NCI-H1105 (cell line): ENCODE measurements at places on chromosomes 3 and 15.

DNA sequence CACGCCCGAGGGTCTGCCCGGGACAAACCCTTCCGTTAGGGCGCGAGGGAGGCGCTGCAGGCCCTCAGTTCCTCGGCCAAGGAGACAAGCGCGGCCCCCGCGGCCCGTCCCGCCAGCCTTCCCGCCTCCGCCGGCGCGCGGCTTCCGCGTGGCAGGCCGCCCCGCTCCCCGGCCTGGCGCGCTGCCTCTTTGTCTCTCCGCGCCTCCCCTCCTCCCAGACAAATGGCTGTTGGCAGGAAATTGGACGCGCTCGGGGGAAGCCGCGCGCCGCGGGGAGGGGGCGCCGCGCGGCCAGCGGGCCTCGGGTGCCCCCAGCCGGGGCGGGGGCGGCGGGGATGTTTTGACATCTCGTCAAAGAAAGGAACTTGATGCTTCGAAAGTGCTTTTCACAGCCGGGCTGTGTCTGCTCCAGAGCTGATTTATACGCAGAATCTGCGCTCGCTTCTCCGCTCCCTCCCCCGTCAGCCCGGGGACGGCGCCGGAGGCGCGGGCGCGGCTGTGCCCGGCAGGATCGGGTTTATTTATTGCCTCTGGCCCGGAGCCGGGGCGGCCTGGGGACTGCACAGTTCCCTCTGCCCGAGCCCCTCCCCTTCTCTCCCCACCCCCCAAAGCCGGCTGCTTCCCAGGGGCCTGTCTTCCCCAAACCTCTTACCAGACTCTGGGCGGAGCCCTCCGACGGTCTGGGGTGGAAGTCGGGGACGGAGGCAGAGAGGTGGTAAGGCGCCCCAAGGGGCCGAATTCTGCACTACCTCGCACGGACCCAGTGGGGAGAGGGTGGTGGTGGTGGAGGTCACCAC lies 20.7 kb downstream of the SHF start:
- DNase-seq, result peak; percentile 59

DNA sequence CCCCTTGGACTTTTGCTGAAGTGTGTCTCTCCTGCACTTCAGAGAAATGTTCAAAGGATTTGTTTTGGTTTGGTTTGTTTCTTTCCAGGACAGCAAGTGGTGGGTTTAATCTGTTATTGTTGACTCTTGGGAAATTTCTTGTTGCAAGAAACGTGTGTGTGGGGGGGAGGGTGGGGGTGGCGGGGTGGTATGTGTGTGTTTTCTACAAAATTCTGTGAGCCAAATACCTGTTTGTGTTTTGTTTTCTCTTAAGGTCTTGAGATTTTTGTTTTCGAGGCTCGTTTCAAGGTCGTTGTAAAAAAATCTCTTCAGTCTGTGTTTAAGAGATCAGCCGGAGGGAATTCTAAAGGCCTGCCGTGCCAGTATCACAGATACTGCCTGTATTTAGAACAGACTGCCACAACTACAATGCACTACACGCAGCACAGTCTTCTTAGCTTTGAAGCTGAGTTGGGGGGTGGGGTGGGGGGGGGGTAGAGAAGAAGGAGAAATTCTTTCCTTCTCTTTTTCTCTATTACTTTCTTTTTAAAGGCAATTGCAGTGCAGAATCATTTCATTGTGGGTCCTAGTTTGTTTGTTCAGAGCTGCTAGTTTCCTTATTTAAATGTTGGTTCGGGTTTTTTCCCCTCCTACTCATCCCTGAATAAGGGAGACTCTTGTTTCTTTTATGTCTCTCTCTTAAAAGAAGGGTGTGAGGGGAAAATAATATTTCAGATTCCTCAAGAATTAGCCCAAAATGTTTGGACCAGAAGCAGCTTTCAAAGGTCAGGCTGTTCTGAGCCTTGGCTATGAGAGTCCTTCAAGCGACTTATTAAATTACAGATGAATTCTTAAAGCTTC lies 1.4 kb upstream of the BCL6 start:
- DNase-seq, result no peak

- DNase-seq, result no peak
Measured at GRCh38 chr15:87949151-87949574, 307.4 kb downstream of the NTRK3 start.

GRCh38 chr3:137612291-137612690 lies 151.8 kb upstream of the SOX14 start:
- no peak for DNase-seq

GRCh38 chr15:37877851-37878741 lies 56.3 kb upstream of the TMCO5A start:
- no peak for DNase-seq

DNA sequence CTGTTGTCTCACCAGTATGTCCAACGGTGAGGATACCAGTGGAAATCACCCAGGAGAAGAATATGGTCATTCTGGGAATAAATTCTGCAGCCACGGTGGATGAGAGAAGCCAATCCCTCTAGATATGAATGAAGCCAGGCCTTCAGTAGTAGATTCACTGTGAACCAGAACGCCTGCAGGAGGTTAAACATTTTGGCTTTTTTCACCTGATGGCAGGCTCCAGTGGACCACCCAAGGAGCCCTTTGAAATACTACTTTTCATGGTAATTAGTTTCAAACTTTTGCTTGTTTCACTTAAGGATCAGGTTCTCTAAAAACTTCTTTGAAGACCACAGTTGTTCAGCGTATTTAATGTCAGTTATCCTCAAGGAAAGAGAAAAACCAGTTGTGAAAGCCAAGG lies 353.4 kb downstream of the RORA start:
- no peak for DNase-seq

- DNase-seq, result no peak
Measured at GRCh38 chr3:98563661-98564281, 29.6 kb downstream of the CPOX start.

GRCh38 chr3:9590282-9590791 lies 36.7 kb upstream of the LHFPL4 start:
- no peak for DNase-seq

GRCh38 chr3:44927371-44927770 lies 48.6 kb downstream of the ZDHHC3 start:
- no peak for DNase-seq

DNA sequence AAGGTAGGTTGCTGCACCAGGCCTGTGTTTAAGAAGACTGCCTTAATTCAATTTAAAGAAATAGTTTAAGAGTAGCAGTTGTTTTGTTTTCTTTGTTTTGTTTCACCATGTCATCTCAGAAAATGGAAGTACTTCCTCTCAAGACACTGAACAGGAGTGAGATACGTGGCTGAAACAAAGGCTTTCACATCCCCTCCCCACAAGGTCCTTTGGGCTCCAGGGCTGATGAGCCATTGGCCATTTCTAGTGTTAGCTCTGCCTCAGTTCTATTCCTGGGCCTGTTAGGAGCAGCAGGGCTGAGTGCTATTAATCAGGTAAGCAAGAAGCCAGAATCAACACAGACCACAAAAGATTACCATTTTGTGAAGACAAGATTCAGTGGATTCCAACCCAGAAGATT lies 132.8 kb downstream of the KCNAB1 start:
- DNase-seq, result no peak

DNA sequence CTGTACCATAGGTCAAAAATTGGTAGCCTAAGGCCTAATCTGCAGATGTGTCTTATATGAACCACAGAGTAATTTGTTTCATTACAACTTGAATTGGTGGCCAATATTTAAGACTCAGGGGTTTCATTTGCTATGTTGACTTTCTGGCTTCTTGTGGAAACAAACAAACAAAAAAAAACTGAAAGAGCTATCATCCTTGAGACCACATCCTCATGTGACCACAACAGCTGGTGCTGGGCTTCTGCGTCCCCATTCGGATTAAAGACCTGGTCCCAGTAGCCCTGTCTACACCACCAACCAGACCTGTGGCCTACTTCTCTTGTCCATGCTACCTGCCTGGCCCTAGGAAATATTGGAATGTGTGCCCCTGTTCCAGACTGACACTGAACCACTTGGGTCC lies 61.7 kb downstream of the STRIT1 start:
- DNase-seq, result no peak

DNA sequence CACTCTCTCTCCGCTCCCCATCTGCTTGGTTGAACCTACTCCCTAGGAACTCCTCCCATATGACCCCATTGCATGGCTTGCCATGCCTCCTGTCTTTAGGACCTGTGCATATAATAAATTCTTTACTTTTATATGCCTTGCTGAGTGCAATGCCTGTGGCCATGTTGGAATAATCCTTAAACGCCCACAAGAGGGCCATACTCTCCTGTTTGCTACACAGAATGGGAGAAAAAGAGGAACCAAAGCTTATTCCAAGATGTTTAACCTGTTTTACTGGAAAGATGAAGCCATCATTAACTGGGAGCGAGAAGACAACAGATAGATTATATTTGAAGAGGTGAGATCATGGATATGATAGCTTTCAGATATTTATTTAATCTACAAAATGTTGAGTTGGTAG lies 1097.8 kb downstream of the NAALADL2 start:
- DNase-seq, result no peak

- no peak for DNase-seq
Measured at GRCh38 chr15:39419651-39420050, 161.2 kb upstream of the THBS1 start.

DNA sequence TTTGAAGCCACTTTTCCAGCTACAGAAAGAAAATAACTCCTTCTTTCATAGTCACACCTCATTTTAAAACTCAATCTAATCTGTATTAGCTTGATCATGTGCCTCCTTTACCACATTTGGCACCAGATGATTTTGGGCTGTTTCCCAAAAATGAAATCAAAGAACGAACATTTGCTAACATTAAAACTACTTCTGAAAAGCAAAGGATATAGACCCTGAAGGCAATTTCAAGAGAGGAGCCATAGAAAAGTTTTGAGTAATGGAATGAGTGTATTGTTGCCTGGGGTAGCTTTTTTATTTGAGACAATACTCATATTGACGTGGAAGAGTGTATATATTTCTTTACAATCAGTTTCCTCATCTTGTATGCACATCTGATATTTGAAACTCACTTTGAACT lies 152.8 kb upstream of the TBL1XR1 start:
- no peak for DNase-seq

GRCh38 chr3:132716372-132716771 lies 5.8 kb downstream of the NPHP3 start:
- DNase-seq, result no peak

- DNase-seq, result no peak
Measured at GRCh38 chr15:82894971-82895520, 57.5 kb downstream of the HOMER2 start.

DNA sequence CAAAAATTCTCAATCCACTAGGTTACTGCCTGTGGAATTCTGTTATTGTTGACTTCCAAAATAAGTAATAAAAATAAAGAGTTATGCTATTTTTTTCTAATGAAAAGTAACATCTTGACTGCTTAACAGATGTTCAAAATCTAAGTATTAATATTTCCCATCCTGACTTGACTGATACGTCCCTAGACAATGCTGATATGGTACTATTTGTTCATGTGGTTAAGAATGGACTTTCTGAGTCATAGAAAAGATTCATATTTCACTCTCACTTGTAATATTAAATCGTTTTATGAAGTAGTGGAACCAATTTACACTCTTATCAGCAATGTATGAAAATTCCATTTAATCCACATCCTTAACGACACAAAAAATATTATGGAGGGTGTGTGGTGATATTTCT lies 104.8 kb upstream of the PLSCR5 start:
- no peak for DNase-seq

DNA sequence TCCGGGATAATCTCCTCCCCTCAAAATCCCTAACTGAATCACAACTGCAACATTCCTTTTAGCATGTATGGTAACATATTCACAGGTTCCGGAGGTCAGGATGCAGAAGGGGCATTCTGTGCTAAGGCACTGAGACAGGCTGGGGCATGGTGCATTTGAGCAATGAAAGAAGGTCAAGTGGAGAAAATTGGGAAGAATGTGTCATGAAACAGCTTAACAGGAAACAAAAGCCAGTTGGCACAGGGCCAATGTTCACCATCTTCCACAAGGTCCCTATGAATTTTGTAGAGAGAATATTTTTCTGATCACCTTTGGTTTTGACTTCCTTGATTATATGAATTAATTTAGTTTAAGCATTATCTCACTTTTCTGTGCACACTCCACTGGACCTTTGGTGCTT lies 587.7 kb upstream of the NR2F2 start:
- no peak for DNase-seq

GRCh38 chr3:185584686-185585085 lies 1.4 kb upstream of the SENP2 start:
- no peak for DNase-seq

- no peak for DNase-seq
Measured at GRCh38 chr3:85004147-85004546, 45.4 kb downstream of the CADM2 start.

DNA sequence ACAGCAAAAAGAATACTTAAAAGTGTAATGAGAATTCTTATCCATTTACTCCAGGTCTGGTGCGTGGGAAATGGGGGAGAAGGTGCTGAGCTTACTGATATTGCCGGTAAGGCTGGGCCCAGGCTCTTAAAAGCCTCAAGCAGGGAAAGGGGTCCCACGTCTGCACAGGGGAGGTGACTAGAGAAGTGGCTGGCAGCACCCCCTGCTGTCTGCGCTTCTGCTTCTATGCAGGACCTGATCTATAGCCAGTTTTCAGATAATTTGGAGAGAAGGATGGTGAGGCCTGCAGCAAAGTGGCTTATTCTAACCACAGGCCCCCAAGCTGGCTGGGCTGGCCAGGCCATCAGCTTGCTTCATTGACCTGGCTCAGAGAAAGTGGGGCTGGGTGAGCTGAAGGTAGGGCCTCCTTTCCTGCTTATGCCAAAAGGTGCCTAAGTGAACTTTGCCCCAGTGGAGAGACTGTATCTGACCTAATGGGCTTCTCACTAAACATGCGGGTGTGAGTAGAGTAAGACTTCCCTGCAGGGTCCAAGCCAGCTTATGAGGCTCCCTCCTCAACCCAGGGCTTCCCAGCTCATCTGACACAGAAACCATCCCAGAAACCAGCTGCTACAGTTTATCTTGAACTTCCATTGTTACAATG lies 30.9 kb upstream of the ATP1B3 start:
- DNase-seq, result no peak

DNA sequence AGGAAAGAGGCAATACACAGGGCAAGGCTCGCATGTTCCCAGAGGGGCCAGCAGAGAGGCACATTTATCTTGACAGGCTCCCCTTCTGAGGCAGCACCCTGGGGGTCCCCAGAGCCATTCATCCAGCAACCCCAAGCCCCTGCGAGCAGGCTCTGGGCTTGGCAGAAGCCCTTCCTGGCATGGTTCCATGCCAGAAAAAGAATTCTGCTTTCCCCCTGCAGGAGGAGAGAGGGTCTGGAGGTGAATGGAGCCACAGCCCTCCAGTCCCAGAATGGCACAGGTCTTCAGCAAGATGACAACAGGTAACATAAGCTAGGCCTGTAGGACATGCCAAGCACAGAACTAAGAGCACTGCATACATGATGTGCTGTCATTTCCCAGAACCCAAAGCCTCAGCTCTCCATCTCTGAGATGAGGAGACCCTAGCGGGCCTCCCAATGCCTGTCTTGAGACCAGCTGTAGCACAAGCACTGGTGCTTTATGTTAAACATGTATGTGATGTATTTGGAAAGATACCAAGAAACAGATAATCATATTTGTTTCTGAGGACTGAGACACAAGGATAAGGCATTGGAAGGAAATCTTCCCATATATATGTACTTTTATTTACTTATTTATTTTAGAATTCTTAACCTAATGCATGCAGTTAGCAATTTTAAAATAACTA lies 121.6 kb downstream of the ALDH1A2 start:
- no peak for DNase-seq
